ENCODE measurements at places on chromosomes 6 and 20.

DNA sequence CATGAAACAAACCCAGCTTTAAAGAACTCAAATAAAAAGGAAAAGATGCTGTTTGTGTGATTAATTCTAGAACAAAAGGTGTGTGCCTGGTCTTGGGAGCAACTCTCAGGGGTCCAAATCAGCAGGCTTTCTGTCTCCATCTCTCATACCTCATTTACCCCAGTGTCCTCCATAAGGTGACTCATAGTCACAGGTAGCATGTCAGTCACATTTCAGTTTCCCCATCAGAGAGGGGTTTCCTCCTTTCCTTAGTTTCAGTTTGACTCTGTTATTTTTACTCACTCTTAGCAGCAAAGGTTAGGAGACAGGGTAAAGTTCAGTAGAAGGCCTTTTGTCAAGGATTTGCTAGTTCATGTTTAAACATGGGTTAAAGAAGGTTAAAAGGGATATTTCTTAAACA, 46.2 kb downstream of the OGFRL1 start:
- no peak for DNase-seq

- DNase-seq: no peak
These were observed 32.0 kb downstream of the GNAS-AS1 start for GRCh38 chr20:58818586-58819285.

DNA sequence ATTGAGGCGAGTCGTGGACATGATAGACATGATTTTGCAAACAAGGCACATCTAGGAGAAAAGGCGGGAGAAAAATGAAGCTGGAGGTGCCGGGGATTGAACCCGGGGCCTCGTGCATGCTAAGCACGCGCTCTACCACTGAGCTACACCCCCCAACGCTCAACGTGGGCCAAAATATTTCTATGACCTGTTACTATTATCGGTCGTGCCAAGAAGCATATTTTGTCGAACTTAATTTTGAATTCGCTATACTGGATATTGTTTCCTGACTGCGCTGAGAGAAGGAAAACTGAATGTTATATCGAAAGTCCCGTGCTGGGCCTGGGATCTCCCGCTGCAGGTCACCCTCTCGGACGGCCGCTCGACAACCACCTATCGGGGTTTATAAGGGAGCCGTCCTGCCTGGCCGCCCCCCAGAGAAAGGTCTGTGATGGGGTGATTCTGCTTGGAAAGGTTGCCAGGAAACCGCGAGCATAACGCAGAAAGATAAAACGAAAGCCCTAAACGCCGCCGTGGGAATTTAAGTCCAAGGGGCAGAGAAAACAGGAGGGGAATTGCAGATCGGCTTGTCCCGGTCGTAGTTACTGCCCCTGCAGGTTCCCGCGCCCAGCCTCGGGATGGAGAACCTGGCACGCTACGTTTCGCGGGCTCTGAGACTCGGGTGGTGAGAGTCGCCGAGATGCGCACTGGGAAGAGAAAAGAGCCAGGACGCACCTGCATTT, 60.0 kb downstream of the TRIM27 start:
- peak; percentile 63 for DNase-seq

GRCh38 chr6:149854532-149854931, 9.6 kb downstream of the LRP11 start:
- no peak for DNase-seq

GRCh38 chr20:54324652-54325285, 116.9 kb downstream of the PFDN4 start:
- DNase-seq: no peak

- no peak for DNase-seq
These were observed 411.7 kb upstream of the SOX4 start for GRCh38 chr6:21181866-21182265.

DNA sequence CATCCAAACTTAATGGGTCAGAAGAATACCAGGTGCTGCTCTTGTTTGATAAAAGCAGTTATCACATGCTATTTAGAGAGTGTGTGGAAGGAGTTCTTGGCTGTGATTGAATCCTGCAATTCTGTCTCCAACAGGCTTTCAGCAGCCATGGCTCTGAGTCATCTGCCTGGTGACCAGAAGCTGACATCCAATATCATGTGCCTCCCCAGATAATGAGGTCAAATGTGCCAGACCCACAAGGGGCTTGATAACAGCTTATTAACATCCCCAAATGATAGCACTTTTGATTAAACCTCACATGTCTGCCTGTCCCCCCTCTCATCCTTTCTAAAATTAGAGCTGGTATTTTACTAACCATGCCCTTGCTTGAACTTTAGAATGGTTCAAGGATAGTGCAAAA, 175.7 kb upstream of the PLN start:
- DNase-seq: no peak

GRCh38 chr6:72080260-72080941, 194.1 kb downstream of the RIMS1 start:
- no peak for DNase-seq

GRCh38 chr6:23534351-23534750, 591.7 kb upstream of the NRSN1 start:
- DNase-seq: no peak

- peak; percentile 5 for DNase-seq
These were observed 84.2 kb downstream of the UST start for GRCh38 chr6:148831064-148831463.

- DNase-seq: no peak
These were observed 531.1 kb upstream of the CITED2 start for GRCh38 chr6:139905404-139906052.

GRCh38 chr6:44297063-44298038, 15.8 kb downstream of the AARS2 start:
- DNase-seq: peak; percentile 23

- DNase-seq: peak; percentile 26
These were observed 25.6 kb upstream of the HLA-DQB1 start for GRCh38 chr6:32692019-32692418.

GRCh38 chr20:54056762-54057639, 13.4 kb downstream of the BCAS1 start:
- no peak for DNase-seq

DNA sequence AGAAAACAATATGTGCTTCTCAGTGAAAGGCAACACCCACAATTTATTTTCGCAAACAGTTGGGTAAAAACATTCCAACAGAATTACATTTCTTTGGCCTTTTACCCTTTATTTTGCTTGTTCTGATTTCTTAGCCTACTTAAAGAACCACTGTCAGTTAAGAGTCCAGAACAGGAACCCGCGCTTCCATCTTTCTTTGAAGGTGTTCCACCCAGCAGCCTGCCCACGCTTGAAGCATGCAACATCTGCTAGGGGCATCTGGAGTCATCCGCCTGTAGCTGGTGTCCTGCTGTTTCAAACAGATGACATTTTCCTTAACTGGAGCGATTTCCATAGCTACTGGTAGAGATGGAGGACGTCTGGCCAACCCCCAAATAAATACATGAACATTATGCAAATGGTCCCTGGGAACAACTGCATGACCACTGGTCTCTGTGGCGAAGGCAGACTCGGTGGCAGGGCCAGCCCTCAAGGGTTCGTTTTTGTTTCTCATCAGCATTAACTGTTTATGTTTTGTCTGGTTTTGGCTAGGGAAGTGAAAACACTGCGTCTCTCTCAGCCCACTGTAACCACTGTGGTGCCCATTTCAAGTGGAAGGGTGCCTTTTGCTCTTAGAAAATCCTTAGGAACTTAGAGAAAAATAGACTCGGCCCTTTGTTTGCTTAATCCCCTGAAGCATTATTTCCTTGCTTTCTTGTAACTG, 51.6 kb downstream of the LAMA4 start:
- no peak for DNase-seq

DNA sequence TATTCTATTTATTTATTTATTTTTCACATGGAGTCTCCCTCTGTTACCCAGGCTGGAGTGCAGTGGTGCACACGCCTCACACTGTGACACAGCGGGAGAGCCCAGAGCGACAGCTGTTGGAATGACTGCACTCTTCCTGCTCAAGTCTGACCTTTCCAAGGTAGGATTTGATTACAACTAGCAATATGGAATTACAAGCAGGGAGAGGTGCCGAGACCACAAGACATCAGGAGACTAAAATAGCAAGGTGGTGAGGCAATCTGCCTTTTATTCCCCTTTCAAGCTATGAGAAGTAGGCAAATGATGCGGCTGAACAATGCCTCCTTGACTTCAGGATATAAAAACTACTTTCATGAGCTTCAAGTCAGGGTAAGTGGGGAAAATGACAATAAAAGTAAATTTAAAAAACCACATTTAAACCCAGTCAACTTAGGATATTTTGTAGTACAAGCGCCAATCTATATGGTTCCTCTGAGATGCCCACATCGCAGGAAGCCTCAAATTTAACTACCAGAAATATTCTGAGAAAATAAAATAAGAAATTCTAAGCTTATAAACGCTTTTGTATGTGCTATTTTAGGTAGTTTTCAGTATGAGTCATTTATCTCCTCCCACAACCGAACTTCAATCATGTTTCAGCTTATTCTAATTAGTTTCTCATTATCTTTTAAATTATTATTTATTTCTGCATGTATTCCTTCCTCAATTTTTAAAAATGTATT, 146.9 kb upstream of the SGK1 start:
- DNase-seq: no peak

GRCh38 chr6:79384845-79385244, 150.4 kb upstream of the HMGN3 start:
- DNase-seq: no peak

- DNase-seq: peak; percentile 30
These were observed 796 bp downstream of the SENP6 start for GRCh38 chr6:75602246-75603105.

DNA sequence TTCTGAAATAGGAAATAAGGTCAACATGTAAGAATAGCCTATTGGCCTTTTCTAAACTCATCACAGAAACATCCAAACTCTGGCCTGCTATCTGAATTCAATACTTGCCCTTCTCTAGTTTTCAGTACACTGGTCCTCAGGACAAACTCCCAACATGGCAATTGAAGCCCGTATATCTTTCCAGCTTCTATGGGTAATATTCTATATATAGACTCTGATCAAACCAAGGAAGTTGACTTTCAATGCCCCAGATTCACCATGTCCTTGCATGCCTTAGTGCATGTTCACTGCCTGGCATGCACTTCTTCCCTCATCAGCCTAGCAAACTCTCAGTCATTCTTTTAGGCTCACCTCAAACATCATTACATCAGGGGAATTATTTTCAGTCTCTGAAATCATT, 73.2 kb downstream of the RSPO3 start:
- no peak for DNase-seq

GRCh38 chr20:33772439-33772838, 38.7 kb upstream of the CHMP4B start:
- DNase-seq: no peak

DNA sequence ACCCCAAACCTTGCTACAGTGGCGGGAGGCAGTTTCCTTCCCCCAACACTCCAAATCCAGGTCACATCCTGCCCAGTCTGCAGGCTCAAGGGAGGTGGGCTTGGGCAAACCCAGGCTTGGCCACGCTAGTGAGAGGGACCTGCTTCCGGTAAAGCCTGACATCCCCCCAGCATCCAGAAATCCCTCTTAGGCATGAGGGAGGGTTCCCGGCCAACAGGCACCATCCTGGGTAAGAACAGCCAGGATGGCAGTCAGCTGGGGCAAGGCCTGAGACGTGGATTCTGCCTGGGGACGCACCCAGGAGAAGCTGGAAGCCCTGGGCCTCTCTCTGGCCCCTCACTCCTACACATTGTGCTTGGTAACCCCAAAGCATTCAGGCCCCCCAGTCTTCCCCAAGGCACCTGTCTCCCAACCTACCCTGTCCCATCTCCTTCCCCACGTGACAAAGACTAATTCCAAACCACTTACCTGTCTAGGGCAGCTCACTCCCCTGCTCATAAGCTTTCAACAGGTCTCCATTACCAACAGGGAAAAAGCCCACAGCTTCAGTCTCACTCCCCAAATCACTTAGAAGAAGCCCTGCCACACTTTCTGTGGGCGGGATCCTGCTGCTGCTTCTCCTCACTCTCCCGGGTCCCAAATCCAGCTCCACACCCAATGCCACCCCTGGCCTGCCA, 2.1 kb downstream of the C20orf144 start:
- DNase-seq: no peak

- DNase-seq: no peak
These were observed 18.3 kb upstream of the DSN1 start for GRCh38 chr20:36791862-36792261.

DNA sequence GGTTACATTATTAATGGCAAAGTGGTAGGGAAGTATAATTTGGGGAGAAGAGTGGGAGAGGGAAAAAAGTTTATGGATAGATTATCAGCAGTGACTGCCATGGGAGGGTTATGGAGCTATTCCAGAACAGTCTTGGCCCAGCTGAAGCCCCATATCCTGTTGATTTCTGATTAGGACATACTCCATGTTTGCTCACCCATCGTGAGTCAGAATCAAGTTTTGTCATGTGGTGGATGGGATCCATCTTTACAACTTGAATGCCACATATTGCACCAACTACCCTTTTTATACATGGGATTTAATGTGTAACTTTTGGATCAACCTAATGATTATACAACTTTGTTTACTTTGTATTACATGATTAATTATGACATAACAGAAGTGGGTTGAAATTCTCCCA, 217.0 kb downstream of the HAO1 start:
- no peak for DNase-seq

GRCh38 chr20:1185790-1186334, 1.1 kb upstream of the TMEM74B start:
- no peak for DNase-seq

DNA sequence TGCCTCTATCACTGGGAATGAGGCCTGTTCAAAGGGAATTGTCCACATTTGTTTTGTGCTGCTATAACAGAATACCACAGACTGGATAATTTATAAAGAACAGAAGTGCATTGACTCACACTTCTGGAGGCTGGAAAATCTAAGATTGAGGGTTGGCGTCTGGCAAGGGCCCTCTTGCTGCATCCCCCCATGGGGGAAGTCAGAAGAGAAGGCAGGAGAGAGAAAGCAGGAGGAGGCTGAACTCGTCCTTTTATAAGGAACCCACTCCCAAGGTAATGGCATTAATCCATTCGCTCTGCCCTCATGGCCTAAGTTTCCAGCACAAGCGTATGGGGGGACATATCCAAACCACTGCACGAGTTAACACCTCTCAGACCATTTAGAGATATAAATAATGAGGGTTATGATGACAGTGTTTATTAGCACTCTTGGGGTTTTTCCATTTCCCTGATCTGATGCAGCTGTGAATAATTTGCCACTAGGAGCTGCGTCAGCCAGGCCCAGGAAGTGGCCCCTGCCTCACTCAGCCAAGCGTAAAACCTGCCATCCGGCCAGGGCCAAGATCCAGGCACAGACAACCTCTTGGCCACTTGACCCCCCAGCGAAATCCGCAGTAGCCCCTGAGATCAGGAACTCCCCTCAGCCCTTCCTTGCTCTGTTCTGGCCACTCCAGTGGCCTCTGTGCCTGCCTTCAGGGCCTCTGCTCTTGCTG, 14.2 kb upstream of the SLCO4A1 start:
- no peak for DNase-seq

- DNase-seq: no peak
These were observed 353.8 kb upstream of the RSPO3 start for GRCh38 chr6:126764671-126765070.

- DNase-seq: peak; percentile 15
These were observed 31.1 kb upstream of the CST7 start for GRCh38 chr20:24917797-24918578.

GRCh38 chr6:92634561-92634960, 784.8 kb downstream of the EPHA7 start:
- no peak for DNase-seq

- no peak for DNase-seq
These were observed 18.1 kb downstream of the MYLK4 start for GRCh38 chr6:2732503-2733089.
